Stimulated activated CD4-positive, alpha-beta T cell treated with anti-CD3 and anti-CD28 coated beads, Interleukin-12 subunit alpha, Interleukin-12 subunit beta, amount 100 ng/mL, for 24 hours (primary cell): ENCODE measurements at places on chromosomes 16 and 17.
A peak's percentile ranks its signal among the peaks of the same experiment; 100 is the strongest.

- DNase-seq: no peak
Measured at GRCh38 chr16:86430814-86431213, 79.5 kb upstream of the FOXF1 start.

GRCh38 chr17:38538906-38539305 is 66.8 kb downstream of the SRCIN1 start:
- no peak for DNase-seq

DNA sequence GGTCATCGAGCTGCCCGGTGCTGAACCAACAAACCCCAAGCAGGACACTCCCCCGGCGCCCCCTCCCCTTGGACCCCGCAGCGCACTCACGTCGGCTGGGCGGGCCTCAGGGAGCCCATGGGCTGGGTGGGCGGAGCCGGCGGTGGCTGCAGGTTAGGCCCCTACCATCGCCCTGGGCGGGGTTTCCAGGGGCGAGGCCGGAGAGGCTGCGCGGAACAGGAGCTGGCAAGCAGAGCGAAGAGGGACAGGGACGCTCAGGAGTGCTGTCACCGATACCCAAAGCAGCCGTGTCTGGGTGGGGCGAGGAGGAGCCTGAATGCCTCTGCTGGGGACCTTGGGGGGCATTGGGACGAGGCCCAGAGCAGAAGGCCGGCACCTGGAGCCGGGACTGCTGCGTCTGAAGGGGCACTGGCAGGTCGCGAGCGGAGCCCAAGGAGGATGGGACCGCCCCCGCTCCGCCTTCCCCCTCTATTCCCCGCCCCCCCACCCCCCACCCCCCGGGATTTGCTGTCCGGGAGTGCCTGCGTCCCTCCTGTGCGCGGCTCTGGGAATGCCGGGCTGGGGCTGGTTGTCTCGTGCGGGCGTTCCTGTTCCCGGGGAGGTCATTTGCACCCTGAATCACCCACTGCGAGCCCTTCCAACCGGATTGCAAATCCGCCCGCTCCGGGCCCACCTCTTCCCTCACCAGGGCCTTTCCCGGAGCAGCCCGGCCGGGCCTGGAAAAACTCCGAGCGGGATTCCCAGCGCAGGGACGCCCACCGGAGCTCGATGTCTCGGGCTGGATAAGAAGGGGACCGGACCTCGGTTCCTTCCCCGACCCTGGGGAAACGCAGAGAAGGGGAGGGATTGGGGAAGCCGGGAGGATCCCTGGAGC is 902 bp downstream of the ARHGAP27 start:
- DNase-seq: peak; percentile 39

- no peak for DNase-seq
Measured at GRCh38 chr17:45234641-45235415, 13.1 kb downstream of the FMNL1 start.

GRCh38 chr16:2896480-2897010 is 13.5 kb downstream of the FLYWCH2 start:
- no peak for DNase-seq
